ENCODE measurements at places on chromosomes 4 and X.

DNA sequence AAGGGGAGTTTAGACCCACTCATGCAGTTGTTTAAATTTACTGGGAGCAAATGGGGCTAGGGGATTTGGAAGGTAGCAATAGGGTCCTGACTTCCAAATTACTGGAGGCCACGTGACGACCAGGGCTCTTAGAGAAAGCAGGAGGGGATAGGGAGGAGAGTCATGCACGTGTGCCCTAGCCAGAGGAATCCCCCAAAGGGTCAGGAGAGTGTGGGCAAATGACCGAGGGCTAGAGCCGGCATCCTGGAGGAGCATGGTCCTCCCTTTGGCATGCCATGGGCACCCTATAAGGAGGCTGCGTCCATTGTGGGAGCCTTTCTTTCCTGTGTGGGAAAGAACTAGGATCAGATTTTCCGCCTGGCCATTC is 25.5 kb upstream of the GPC4 start:
- DNase-seq = no peak

DNA sequence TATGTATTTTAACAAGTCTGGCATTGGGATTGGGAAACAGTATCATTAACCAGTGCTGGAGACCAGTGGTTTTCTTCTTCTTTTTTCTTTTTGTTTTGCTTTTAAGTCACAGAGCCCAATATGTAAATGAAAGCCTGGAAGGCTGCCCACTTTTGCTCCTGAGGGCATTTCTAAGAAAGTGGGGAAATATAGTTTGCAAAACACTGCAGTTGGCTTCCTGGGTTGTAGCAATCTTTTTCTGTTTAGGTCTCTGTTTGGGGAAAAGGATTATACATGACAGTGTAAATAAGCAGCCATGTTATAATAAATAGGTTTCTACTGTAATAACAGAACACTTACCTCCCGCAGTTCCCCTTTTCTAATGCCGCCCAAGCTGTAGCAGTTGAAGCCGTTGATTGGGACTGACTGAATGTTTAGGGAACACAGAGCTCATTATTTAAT is 105.5 kb downstream of the TMEM164 start:
- DNase-seq = no peak

- DNase-seq = no peak
Measured at GRCh38 chr4:105858466-105859040, 36.7 kb upstream of the NPNT start.

DNA sequence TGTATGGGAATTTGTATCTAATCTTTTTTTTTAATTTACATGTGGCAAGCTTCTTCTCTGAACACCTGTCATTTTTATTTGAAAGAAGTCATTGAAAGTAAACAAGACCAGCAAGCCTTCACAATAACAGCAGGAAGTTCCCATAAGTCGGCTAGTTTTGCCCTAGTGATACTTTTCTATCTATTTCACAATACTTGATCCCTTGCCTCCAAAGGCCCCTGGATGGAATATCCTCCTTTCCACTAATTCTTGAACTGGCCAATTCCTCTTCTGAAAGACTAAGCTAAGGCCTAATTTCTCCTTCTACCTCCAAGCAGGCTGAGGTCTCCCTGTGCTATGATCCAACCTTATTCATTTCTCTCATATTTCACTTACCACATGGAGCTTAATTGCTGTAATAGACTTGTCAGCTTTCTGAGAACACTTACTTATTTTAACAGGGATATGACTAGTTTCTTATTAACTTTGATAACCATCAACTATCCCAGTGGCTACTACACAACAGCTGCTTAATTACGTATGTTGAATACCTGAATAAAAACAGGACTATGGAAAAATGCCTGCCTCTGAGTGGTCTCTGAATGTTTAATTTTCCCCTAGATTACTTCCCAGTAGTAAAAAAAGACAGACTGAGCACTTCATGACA is 194.2 kb downstream of the MAD2L1 start:
- DNase-seq = no peak

DNA sequence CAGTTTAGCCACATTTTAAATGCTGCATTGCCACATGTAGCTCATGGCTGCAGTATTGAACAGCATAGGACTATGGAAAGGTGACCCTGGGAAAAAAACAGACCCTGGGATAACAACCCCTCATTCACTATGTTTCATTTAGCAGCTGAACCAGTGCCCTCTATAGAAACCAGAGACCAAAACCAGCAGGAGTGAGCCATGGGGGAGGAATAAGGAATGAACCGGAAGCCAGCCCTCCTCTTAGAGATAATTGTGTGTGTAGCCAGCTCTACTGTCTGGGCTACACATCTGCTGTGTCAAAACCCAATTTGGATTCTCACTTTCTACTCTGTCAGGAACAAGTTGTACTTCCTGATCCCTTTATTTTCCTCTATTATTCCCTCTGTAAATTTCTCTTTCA is 158.5 kb upstream of the S100G start:
- DNase-seq = no peak

Data from stimulated activated naive CD8-positive, alpha-beta T cell treated with anti-CD3 and anti-CD28 coated beads, Interleukin-15, amount 100 ng/mL, for 72 hours (primary cell).